ENCODE measurements at places on chromosomes 13 and 19. TPM values are rescaled to one million over a fixed set of nuclear protein-coding genes. Genes with fewer than 3 reads are reported as not detected.

BRME1 gene
- 0.63 TPM for total RNA-seq

PRRG2 gene
- total RNA-seq: 3.7 TPM

KLK7 gene
- total RNA-seq: not detected

RUBCNL gene
- not detected for total RNA-seq

APOE gene
- 2.4 TPM for total RNA-seq

ZNF738 gene
- 5.4 TPM for total RNA-seq

TEX101 gene
- not detected for total RNA-seq

THSD1 gene
- total RNA-seq: 69.5 TPM

LILRB2 gene
- not detected for total RNA-seq

LGI4 gene
- not detected for total RNA-seq

NACC1 gene
- 39.0 TPM for total RNA-seq

PTGER1 gene
- 0.16 TPM for total RNA-seq

GJB6 gene
- not detected for total RNA-seq

KLK6 gene
- total RNA-seq: not detected

RASAL3 gene
- 6.3 TPM for total RNA-seq

PEAK3 gene
- not detected for total RNA-seq

ZNF614 gene
- 6.5 TPM for total RNA-seq

CEACAM16 gene
- not detected for total RNA-seq

CFAP97D2 gene
- total RNA-seq: not detected

SIGLEC12 gene
- total RNA-seq: not detected

DAZAP1 gene
- 61.4 TPM for total RNA-seq

ZNF221 gene
- total RNA-seq: 3.2 TPM

GGACT gene
- 4.4 TPM for total RNA-seq

CILP2 gene
- total RNA-seq: not detected

ZNF491 gene
- 1.1 TPM for total RNA-seq

LILRA2 gene
- not detected for total RNA-seq

CRB3 gene
- total RNA-seq: not detected

ZNF665 gene
- 1.6 TPM for total RNA-seq

CRX gene
- under 0.01 TPM for total RNA-seq

ZNF813 gene
- 4.6 TPM for total RNA-seq

GPR42 gene
- total RNA-seq: not detected
